ENCODE measurements at places on chromosomes 7 and 10.

GRCh38 chr7:17275749-17276671 is 22.4 kb upstream of the AHR start:
- DNase-seq: no peak

DNA sequence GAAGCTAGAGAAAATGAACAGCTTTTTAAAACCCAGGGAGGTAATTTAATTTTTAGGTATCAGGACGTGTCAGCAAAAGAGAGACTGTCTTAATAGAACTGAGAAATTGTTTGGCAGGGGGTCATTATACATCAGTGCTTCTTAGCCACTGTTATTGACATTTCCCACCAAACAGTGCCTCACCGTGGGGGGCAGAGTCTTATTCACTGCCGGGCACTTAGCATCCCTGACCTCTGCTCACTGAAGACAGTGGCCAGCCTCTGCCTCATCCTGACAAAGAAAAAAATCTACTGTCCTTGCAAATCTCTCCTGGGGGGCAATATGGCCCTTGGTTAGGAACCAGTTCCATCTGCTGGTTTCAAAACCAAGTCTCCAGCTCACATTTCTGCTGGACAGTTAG is 14.2 kb upstream of the MKI67 start:
- DNase-seq: no peak

DNA sequence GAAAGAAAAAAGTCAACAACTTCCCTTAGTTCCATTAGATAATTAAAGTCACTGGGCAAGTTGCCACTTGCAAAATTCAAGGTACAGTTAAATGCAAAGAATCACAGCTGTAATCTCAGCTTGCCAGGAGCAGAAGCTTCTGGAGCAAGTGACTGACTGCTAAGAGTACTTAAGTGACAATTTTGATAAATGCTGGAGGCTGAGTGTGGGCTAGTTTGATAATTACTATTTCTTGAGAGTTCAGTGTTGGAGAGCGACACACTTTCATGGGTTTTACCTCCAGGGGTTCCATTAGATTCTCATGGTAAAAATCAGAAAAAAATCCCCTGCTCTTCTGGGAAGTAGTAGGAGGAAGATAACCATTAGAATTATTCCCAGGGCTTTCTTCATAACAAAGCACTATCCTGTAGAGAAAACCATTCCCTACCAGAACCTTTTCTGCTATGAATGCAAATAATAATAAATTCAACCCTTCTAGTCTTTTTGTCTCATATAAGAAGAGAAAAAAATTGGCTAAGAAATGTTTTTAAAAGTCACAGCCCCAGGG is 486.3 kb downstream of the POM121L12 start:
- no peak for DNase-seq

GRCh38 chr10:93991596-93992284 is 2.0 kb upstream of the PLCE1 start:
- peak; percentile 11 for DNase-seq

DNA sequence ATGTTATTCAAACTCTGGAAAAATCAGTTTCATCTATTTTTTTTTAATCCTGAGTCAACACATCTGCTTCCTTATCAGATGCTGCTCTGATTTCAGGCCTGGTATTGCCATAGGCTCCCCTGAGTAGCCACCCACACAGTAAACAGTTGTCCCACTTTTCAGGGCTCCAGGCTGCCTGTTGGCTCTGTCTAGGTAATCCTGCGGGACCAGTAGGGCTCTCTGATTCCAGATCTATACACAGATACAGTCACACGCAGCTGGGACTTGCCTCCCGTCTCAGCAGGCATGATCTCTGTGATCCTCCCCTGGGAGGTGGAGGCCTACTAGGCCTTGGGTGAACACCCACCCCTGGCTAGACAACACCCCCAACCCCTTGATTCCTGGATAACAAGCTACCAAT is 206.1 kb downstream of the CREB5 start:
- no peak for DNase-seq

DNA sequence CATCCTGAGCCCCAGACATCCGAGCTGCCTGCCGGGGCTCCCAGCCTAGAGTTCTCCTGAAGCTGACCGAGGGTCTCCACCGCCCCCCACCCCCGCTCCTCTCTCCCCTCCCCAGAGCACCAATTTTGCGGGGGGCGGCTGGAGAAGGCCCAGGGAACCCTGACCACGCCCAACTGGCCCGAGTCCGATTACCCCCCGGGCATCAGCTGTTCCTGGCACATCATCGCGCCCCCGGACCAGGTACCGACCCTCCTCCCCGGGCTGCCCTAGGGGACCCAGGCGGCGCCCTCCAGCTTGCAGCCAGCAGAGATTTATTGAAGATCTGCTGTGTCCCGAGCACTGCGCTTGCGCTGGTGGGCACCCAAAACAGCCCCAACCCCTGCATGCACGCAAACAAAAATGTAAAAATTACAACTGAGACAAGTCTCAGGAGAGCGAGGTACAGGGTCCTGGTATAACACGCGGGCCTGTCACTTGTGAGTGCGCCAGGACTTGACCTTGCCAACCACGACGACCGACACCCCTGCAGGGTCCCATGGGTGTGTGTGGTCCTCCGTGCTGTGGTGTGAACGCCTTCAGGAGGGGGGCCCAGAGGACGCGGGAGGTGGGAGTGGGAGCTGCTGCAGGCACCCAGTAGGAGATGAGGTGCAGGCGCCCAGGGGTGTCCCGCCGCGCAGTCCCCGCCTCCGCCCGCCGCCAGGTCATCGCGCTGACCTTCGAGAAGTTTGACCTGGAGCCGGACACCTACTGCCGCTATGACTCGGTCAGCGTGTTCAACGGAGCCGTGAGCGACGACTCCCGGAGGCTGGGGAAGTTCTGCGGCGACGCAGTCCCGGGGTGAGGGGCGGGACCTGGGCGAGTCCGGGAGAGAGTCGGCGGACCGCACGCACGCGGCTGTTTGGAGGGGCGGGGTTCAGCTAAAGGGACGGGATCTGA is 3.1 kb downstream of the PCOLCE start:
- peak; percentile 45 for DNase-seq

- no peak for DNase-seq
These were observed 92.2 kb upstream of the ZPBP start for GRCh38 chr7:50185208-50185607.

DNA sequence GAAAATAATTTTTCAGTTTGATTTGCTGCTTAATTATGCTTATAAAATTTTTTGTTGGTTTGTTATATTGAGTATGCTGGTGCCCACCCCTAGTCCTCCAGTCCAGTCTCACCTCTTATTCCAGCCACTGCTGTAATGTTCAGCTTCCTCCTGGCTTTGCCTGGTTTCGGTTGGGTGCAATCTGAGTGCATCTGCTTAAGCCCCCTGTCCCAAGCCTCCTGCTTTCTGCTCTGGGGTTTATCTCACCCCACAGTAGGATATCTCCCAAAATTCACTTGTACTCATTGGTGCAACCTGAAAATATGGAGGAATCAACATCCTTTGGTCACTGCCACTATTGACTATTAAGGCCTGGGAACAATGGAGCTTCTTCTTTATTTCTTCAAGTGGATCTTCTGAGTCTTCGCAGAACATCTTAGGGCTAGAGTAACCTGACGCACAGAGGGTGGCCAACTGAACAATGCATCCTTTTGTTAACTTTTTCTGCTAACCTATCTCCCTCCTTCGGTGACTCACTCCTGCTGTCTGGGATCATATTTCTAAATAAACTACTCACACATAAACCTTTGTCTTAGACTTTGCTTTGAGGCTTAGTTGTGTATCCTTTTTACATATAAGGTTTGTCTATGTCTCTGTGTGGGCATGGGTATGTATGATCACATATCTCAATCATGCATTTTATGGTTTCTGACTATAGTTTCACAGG is 19.1 kb upstream of the SOSTDC1 start:
- no peak for DNase-seq

GRCh38 chr10:123390874-123391273 is 236.7 kb downstream of the BUB3 start:
- no peak for DNase-seq

DNA sequence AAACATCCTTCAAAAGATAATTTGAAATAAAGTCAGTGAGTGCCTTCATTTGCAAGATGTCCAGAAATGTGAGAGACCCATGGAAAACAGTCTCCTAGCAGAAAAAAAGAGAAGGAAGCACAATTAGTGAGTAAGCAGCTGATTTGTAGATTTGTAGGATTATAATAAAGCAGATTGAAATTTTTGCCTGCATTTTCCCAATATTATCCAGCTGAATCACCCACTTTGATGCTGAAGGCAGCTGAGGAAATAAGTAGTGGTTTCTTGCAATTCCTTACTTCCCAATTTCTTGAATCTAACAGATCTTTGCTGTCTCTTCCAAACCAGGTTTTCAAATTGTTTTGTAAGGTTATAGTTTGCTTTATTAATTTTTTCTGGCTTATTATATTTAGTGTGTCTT is 181.4 kb downstream of the GNAT3 start:
- DNase-seq: no peak

DNA sequence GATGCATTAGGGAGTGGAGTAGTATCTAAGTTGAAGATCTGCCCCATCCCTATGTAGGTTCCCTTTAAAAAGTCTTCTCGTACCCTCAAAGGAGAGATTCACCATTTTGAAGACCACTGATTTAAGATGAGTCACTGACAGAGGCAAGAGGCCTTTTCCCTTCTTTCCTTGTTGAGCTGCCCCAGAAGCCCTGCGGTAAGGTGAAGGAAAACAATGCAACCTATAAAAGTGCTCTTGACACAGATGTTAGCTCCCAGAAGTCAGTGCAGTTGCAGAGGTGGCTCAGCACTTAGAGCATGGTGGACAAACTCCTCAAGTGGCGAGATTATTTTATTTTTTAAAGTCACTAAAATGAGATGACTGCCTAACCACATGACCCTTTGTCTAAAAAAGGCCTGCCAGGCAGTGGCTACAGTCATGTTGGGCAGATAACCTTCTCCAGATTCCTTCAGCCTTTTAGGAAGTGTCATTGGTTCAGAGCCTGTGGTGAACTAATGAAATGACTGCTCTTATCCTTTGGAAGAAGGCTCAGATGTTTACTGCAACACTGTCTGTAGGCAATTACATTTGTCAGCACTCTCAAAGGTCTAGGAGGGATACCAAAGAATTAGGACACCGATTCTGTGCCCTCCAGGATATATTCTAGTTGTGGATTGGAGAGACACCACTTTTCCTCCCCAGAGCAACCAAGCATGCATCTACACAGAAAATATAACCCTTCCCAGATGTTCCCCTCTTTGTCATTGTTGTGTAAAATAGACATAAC is 88.7 kb downstream of the ARID5B start:
- no peak for DNase-seq

DNA sequence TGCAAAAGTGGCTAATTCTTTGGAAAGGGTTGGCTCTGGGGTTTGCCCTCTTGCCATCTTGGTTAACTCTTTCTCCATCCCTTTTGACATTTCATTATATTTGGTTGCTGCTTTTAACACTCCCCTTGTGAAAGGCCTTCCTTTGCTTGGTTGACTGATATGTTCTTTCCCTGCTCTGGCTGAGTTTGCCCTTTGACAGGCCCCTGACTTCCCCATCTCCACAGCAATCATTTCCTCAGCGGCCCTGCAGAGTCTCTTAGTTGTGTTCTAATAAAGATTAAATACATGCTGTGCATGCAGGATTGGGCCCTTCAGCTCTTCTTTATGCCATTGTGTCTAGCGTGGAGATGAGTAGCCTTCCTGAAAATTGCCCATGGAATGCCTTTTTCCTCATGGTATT is 84.5 kb upstream of the CSTF2T start:
- no peak for DNase-seq

GRCh38 chr10:69716711-69717560 is 84.8 kb upstream of the COL13A1 start:
- peak; percentile 49 for DNase-seq

- DNase-seq: no peak
These were observed 1.1 kb downstream of the DENND11 start for GRCh38 chr7:141700848-141701371.

DNA sequence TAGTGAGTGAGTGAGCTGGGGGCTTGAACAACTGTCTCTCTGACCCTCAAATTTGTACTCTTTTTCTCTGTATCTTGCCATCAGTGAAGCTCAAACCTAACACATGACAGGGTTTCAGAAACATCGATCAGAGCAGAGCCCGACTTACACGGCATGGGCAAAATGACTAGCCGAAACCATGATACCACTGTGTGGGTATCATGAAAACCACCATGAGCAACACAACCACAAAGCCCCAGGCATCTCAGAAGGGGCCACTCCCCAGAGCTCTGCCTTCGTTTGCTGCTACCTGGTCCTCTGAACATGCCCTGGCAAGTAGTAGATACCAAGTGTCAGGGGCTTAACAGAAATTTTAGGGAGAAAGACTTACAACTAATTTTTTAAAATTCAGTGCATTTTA is 308.5 kb downstream of the WDR11 start:
- DNase-seq: no peak

GRCh38 chr7:127447326-127447945 is 54.9 kb upstream of the ZNF800 start:
- DNase-seq: peak; percentile 9

GRCh38 chr7:37719077-37719476 is 35.5 kb downstream of the GPR141 start:
- DNase-seq: no peak

GRCh38 chr10:43421201-43421507 is 12.2 kb upstream of the HNRNPF start:
- no peak for DNase-seq

DNA sequence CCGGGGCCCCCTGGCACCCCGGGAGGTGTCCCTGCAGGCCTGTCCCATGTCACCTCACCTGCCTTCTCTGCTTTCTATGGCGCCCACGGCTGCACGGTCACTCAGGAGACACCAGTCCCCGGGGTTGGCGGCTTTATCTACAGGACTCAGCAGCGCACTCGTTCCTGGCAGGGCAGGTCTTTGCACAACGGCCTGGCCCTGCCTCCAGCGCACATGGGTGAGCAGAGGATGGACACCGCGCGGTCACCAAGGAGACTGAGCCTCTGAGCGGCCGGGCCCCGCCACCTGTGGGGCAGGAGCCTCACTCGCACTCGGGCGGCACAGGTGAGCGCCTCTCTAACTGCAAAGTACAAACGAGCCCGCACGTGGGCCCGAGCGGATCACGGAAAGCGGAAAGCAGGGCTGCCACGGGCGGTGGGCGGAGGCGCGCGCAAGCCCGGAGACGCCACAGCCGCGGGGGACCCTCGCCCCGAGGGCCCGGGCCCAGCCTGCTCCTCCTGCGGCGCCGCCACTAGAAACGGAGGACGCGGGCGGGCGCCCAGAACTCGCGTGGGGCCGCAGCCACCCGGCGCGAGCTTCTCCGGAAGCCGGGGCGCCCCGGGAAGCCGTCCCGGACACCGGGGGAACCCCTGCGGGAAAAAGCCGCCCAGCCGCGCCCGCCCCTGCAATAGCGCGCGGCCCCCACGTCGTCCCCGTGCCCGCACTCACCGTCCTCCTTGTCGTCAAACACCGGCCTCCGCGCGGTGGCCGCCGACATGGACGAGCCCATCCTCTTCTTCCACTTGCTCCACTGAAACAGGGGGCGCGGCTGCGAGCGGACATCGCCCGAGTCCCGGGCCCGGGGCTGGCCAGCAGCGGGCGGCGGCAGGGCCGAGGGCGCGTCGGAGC is 642 bp downstream of the STK32C start:
- DNase-seq: peak; percentile 37

DNA sequence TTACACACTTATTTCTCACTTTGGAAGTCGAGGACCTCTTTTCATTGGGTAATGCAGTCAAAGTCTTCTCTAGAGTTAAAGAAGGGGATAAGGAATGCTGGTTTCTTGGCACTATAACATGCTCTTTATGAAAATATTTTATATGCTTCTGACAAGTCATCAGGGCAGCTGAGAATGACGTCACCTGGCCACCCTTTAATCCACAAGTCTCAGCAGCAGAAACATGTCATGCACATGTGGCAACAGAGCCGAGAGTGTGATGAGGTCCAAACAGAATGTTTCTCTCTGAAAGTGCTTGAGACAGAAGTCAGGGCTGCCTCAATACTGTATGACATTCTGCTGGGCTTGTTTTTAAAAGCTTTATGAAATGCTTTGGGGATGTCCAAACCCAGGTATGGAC is 63.5 kb upstream of the C10orf90 start:
- no peak for DNase-seq

GRCh38 chr10:79944428-79945395 is 4.2 kb downstream of the SFTPD start:
- peak; percentile 1 for DNase-seq
